ENCODE measurements at places on chromosomes 2 and 18.

GRCh38 chr2:36680012-36680411 is 16.5 kb upstream of the VIT start:
- no peak for DNase-seq

- DNase-seq: no peak
These were observed 9.3 kb downstream of the IL1F10 start for GRCh38 chr2:113076954-113077669.

DNA sequence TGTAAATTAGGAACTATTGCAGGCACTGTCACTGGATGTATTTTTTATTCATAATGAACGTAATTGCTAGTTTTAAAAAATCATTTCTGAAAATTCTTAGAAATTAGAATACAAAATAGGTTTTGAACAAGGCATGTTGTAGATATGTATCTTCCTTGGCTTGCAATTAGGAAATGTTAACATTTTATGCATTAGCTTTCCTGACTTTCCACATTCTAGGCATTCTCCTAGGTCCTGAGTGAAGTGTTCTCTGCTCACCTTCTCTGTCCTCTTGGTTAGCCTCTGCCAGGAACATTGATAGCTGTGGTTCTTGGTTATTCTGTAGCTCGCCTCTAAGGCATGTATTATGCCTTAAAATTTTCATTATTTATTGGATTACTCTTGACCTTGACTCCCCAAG is 130.3 kb downstream of the FHOD3 start:
- no peak for DNase-seq

- DNase-seq: no peak
These were observed 31.1 kb downstream of the ONECUT2 start for GRCh38 chr18:57466307-57466706.

DNA sequence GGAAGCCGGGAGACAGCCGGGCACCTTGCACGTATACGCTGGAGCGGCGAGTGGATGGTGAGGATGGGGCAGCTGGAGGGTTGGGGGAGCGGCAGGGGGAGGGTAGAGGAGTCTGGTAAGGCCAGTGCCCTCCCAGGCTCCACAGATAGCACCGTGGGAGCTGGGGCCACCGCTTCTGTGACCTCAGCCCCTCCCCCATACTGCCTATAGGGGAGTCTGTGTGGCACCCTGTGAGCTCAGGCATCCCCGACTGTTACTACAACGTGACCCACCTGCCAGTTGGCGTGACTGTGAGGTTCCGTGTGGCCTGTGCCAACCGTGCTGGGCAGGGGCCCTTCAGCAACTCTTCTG is 9.9 kb upstream of the GMPPA start:
- DNase-seq: no peak

- DNase-seq: no peak
These were observed 446.1 kb downstream of the ARHGAP15 start for GRCh38 chr2:143575340-143575739.

DNA sequence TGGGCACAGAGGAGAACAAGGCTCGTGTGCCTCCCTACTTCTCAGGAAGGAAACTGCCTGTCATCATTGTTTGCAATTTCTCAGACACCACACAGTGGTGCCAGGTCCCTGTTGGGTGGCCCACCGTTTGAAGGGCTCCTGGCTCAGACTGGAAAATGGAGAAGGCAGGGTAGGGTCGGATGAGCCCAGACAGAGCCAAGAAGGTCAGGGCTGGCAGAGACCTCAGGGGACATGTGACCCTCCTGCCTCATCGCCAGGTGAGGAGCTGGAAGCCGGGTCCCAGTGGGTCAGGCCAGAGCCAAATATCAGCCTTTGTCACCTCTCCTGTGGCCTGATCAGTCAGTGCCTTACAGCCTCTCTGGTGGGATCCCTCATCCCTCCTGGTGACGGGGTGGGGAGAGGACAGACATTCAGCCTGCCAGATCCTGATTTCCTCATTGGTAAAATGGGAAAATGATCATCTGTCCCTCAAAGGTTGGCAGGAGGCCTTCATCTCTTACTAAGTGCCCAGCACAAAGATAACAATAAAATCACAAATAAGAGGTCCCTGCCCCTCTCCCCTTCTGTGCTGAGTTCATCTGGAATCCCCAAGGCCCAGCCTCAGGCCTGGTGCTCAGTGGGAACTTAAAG is 117.6 kb downstream of the CAPN13 start:
- no peak for DNase-seq

GRCh38 chr2:96956211-96956610 is 30.2 kb downstream of the FAM178B start:
- DNase-seq: no peak

DNA sequence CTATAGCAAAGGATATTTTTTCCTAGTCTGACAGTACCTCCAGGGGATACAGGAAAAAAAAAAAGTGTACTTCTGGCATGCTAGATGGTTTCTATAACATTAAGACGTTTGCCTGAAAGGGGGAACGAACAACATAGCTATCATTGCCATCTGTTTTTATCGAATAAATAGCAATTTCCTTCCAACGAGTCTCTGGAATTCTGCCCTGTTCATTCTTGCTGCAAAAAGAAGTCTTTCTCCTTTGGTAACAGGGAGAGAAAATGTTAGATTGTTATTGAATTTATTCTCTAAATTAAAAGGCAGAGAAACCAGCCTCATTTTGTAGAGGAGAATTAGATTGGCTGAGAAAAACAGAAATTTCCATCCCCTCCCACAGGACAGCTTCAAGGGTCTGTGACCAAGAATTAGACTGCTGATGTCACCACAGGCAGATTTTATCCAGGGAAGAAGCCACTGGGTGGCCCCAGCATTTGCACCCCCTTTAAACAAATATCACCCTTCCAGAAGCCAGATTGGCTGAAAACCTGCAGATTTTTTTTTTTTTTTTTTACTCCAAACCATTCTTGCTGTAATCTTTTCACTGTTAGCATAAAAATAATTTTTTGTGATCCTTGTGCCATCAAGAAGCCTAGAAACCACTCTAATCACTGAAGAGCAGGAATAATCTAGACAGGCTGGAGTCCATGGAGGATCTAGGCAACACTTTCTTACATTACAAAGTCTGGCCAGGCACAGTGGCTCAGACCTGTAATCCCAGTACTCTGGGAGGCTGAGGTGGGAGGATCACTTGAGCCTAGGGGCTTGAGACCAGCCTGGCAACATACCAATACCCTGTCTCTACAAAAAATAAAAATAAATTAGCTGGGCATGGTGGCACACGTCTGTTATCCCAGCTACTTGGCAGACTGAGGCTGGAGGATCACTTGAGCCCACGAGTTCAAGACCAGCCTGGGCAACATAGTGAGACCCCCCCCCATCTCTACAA is 12.0 kb downstream of the WDFY1 start:
- DNase-seq: peak; percentile 52

DNA sequence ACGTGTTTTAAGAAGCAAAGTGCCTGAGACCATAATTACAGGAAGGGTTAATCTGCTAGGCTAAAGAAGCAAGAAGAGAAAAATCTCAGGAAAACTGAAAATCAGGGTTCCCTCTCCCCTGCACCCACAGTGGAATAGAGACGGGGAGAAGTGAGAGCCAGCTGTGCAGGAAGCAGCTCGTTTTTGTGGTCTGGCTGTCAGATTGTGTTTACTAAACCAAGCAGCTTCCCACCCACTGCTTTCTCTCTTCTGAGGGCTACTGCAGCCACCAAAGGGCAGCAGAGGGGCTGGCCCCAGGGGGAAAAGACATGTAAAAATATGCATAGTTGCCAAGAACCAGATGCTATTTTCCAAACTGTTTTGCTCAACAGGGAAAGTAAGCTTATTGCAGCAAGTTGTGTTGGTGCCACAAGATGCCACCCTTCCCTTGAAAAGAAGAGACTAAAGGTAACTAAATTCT is 72.6 kb upstream of the THUMPD2 start:
- no peak for DNase-seq

GRCh38 chr2:8408560-8409460 is 273.0 kb upstream of the ID2 start:
- no peak for DNase-seq

GRCh38 chr2:121219866-121220265 is 65.1 kb downstream of the TFCP2L1 start:
- no peak for DNase-seq

- DNase-seq: no peak
These were observed 304.1 kb downstream of the NRXN1 start for GRCh38 chr2:50727636-50728339.

- peak; percentile 76 for DNase-seq
These were observed 138.9 kb downstream of the DYSF start for GRCh38 chr2:71592181-71592711.

- no peak for DNase-seq
These were observed 57.4 kb downstream of the RAB31 start for GRCh38 chr18:9765501-9765900.

DNA sequence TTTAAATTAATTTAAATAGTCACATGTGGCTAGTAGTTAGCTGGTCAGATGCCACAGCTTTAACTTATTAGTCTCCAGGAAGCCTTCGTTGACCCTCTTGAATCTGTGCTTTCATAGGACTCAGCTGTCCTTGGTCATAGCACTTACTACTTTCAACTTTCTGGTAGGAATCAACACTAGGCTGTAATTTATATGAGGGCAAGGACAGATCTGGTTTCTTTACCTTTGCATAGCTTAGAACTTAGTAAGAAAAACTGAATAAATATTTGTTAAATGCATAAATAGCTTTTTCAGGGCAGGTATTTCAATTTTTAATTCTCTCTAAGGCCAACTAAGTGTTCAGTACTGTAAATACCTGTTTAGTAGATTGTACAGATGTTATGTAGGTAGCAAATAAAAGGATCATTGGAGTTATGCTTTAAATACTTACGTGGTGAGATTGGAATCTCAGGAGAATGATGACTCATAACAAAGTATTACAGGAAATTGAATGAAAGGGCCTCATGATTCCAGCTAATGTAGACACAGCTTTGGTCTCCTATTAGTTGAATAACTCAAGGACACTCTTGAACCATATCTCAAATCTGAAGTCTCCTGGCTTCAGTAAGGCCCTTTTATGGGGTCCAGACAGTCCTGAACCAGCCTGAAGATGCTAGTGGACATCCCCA is 2.6 kb downstream of the CLIP4 start:
- DNase-seq: no peak

- no peak for DNase-seq
These were observed 122.9 kb upstream of the SALL3 start for GRCh38 chr18:78856569-78857313.

- DNase-seq: no peak
These were observed 31.4 kb upstream of the TMEM177 start for GRCh38 chr2:119647440-119648169.

- no peak for DNase-seq
These were observed 17.4 kb downstream of the IRS1 start for GRCh38 chr2:226782092-226782713.

DNA sequence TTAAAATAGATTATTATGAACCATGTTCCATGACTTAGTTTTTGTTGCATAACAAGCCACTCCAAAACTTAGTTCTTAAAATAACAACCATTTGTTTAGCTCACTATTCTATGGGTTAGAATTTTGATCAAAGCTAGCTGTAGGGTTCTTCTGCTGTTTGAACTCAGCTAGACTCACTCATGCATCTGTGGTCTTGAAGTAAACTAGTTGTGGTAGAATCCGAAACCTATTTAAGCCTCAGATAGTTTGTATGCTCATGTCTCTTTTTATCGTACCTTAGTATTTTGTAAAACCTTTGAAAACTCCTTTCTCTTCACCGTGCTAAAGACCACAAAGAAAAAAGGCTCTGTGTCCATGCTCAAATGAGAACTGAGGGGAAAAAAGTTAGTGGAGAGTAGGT is 166.6 kb downstream of the XIRP2 start:
- no peak for DNase-seq

GRCh38 chr18:13437796-13438506 is 219.4 kb downstream of the LDLRAD4 start:
- DNase-seq: no peak

- no peak for DNase-seq
These were observed 55.1 kb downstream of the ADD2 start for GRCh38 chr2:70712916-70713315.

GRCh38 chr2:37507703-37508102 is 163.3 kb downstream of the QPCT start:
- peak; percentile 31 for DNase-seq
